Activated naive CD4-positive, alpha-beta T cell treated with anti-CD3 and anti-CD28 coated beads, Interleukin-2, amount 50 U/mL, for 16 hours (primary cell): ENCODE measurements at places on chromosomes 6 and 20.

DNA sequence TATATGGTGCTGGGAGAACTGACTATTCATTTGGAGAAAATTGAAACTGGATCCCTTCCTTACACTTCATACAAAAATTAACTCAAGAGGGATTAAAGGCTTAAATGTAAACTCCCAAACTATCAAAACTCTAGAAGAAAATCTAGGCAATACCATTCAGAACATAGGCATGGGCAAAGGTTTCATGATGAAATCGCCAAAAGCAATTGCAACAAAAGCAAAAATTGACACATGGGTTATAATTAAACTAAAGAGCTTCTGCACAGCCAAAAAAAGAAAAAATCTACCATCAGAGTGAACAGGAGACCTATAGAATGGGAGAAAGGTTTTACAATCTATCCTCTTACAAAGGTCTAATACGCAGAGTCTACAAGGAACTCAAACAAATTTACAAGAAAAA lies 851.3 kb upstream of the MAN1A1 start:
- DNase-seq: no peak

GRCh38 chr6:11705069-11705468 lies 73.5 kb downstream of the ADTRP start:
- DNase-seq: no peak

DNA sequence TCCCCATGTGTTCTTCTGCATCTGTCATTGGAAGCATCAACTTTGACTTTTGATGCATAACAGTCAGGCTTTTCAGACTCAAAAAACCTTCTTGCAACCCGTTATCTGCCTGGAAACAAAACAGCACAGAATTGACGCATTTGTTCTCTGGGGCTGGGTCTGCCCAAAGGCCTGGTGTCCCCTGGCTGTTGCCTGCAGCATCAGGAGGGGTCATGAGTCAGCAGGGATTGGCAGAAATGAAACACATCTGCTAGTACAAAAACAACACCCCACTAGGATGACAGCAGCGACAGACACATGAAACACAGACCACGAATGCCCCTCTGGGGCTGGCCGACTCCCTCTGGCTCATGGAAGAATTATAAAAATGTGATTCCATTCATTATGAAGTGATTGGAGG lies 157.6 kb upstream of the INSM1 start:
- DNase-seq: no peak

DNA sequence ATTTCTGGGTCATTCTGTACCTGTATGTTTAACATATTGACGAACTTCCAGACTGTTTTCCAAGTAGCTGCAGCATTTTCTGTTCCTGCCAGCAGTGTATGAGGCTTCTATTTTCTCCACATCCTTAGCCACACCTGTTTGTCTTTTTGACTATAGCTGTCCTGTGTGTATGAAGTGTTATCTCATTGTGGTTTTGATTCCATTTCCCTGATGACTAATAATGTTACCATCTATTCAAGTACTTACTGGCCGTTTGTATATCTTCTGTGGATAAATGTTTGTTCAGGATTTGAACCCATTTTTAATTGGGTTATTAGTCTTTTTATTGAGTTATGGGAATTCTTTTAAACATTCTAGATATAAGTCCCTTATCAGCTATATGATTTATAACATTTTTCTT lies 95.2 kb downstream of the JAG1 start:
- DNase-seq: no peak

DNA sequence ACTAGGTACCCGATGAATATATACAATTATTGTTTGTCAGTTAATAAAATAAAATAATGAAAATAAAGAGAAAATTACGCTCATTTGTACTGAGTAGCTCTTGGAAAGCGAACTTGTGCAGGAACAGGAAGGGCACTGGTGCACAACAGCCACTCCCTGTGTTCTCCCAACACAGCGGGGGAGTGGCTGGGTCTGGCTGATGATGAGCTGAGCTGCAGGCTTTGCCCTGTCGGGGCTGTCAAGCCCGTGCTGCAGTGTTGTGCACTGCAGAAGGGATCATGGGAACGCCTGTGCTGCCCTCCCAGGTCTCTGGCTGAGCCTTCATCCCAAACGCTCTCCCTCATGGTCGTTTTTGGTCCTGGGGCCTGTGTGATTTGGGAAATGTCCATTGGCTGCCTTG lies 131.7 kb upstream of the MAP3K4 start:
- DNase-seq: no peak

DNA sequence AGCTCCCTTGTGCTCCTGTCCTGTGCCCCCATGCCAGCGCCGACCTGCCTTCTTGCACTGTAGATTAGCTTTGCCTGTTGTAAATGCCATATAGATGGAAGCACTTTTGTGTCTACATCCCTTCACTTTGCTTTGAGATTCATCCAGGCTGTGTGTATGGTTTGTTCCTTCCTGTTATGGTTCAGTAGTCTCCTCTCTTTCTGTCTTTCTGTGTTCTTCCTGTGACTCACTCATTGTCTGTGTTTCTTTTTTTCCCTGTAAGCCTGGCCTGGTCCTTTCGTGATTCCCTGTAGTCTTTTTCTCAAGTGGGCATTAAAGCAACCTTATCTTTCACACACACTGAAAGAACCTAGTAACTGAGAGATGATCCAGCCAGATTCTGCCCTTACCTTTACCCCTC lies 66.6 kb downstream of the JARID2 start:
- DNase-seq: no peak

- DNase-seq: no peak
These were observed 109.6 kb upstream of the RREB1 start for GRCh38 chr6:6998194-6998569.

DNA sequence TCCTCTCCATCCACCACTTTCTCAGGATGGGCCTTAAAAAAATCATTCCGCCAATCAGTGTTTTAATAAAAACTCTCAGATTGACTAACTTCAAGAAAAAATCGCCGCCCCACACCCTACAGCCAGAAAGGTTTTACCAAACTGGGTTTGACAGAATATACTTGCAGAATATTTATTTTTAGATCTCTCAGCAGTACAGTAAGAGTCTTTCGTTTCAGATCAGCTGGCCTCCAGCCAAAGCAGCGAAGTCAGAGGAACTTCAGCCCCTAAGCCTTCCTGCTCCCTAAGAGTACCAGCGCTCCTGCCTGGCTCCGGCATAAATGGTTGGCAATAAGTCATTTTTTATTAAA lies 24.7 kb downstream of the TBC1D7 start:
- no peak for DNase-seq

GRCh38 chr6:111591370-111591900 lies 14.2 kb downstream of the TRAF3IP2 start:
- DNase-seq: no peak

- DNase-seq: no peak
These were observed 36.7 kb downstream of the STX11 start for GRCh38 chr6:144186817-144187625.

GRCh38 chr6:127464881-127465459 lies 5.8 kb upstream of the KIAA0408 start:
- peak; percentile 72 for DNase-seq

DNA sequence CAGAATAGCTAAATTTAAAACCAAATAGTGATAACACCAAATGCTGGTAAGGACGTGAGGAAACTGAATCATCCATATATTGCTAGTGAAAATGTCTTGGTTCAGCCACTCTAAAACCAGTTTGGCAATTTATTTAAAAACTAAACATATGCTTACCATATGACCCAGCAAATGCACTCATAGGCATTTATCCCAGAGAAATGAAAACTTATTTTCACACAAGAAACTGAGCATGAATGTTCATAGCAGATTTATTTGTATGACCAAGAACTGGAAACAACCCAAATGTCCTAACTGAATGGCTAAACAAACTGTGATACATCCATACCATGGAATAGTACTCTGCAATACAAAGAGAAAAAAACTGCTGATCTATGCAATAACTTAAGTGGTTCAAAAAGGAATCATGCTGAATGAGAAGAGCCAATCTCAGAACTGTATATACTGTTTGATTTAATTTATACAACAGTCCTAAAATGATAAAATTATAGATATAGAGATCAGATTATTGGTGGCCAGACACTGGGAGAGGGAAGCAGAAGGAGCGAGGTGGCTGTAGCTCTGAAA lies 115.6 kb upstream of the ADGRF1 start:
- DNase-seq: no peak

DNA sequence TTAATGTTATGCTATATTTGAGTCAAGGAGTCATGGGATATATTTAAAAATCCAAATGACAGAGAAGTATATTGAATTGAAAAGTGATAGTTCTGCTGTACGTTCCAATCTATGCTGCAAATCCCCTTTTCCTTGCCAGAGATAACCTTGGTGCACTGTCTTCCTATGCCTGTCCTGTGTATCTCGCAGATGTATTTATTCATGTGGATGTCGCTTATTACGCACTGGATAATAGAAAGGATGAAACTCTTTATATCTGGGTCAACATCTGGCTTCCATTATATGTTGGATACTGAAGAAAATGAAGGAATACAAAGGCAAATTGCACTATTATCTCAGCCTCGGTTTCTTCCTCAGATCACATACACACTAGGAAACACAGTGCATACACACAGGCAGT lies 331.3 kb downstream of the BCKDHB start:
- DNase-seq: no peak

DNA sequence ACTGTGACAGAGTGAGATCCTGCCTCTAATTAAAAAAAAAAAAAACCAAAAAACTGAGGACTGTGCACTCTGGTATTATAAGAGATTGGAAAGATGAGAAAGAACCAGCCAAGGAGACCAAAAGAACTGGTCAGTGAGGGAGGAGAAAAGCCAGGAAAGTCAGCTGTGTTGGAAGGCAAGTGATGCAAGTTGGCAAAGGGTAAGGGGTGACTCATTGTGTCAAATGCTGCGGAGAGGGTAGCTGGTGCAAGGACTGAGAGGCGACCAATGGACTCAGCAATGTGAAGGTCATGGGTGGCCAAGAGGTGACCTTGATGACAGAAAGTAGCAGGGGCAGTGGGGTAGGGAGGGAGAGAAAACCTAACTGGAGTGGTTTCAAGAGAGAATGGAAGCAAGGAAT lies 27.4 kb upstream of the LRRN4 start:
- no peak for DNase-seq

- no peak for DNase-seq
These were observed 19.3 kb downstream of the UQCC2 start for GRCh38 chr6:33692078-33692759.

DNA sequence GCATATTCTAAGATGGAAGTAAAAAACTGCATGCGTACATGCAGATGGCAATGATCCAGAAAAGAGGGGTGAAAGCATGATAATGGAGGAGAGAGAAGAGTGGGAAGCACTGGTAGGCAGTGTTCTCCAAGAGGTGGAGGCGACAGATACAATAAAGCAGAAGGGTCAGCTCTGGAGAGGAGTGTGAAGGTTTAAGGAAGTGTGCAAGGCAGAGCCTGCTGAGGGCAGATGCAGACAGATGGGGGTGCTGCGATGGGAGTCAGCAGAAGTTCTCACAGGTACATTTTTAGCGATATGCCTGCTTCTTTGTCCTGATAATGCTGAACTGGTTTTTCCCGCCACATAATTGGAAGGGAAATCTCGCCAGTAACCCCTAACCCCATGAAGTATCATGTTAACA lies 81.1 kb upstream of the C6orf118 start:
- DNase-seq: no peak

DNA sequence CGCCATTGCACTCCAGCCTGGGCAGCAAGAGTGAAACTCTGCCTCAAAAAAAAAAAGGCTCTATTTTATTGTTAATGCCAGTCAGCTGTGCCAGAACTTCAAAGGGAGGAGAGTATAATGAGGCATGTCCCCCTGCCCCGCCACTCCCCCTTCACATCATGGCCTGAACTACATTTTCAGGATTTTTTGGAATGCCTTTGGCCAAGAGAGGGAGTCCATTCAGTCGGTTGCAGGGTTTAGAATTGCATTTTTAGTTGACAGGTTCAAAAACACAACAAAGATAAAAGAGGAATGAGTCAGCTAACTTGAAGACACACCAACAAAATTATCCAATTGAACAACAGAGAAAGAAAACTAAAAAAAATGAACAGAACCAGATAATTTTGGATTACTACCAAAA lies 59.1 kb downstream of the CEP43 start:
- DNase-seq: no peak

GRCh38 chr20:44910690-44911262 lies 916 bp downstream of the PABPC1L start:
- no peak for DNase-seq

DNA sequence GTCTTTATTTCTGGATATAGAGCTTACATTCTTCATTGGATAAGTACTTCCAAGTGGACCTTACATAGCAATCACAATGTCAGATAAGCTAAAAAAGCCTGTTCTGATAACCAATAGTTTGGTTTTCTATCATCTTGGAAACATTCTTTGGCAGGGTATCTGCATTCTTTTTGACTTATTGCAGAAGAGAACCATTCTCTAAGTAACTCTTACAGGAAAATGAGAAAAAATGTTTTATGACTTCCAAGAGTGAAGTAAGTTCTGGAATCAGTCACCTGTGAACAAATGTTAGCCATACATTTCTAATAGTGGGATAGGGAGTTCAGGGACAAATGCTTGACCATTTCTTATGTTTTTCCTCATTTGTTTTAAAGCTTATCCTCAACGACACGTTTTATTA lies 564.0 kb downstream of the CD109 start:
- DNase-seq: no peak

DNA sequence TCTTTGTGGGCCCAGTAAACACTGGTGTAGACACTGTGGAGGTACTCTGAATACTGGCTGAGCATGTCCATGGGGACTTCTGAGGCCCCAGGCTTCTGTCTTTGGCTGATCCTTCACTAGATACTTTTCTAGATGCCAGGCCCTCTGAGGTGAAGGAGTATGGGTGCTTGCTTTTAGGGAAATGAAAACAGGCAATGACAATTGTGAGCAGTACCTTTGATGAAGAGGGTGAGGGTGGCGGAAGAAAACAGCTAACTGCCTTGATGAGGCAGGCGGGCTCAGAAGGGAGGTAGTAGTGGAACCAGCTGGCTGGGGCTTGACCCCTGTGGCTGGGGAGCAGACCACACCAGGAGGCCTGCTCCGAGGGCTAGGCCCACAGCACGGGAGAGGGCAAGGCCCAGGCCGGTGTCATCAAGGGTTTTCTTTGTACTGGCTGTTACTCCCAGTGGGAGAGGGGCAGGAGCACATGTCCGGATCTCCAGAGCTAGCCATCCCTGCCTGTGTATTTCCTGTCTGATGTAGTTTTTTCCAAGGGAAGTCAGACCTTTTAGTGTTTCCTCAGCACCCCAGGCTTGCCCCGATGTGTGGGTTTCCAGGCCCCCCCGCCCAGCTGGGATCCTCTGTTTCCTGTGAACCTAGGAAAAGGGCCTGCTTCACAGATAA lies 3.9 kb downstream of the PLCG1 start:
- no peak for DNase-seq
